ENCODE measurements at places on chromosomes 3 and 15. TPM values are rescaled to one million over a fixed set of nuclear protein-coding genes. Genes with fewer than 3 reads are reported as not detected.

Gene HMCES
- 55.2 TPM for total RNA-seq

Gene C3orf18
- 17.3 TPM for total RNA-seq

Gene NECTIN3
- 8.4 TPM for total RNA-seq

Gene CELF6
- total RNA-seq = 1.8 TPM

Gene SLC24A5
- total RNA-seq = not detected

Gene ISLR
- not detected for total RNA-seq

DNA sequence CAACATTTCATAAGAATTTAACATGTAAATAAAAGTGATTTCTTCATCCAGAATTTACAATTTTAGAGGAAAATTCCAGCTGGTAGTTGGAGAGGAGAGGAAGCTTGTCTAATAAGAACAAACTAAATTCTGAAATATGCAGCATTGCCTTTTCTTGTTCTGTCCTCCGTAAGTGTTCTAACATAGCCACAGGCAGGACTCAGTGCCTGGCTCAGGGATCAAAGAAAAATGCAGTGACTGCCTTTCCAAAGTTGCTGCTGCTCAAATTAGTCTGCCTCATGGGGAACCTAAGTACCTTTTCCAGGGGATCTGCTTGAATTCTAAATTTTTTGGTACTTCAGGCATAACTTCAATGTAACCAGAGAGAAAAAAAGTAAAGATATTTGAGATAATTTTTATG, 713.0 kb upstream of the CADM2 start:
- DNase-seq = no peak

- DNase-seq = no peak
Measured at GRCh38 chr3:182392182-182392937, 400.9 kb upstream of the ATP11B start.

- DNase-seq = no peak
Measured at GRCh38 chr3:170098753-170099152, 61.0 kb downstream of the GPR160 start.

- DNase-seq = no peak
Measured at GRCh38 chr3:58526515-58526957, 10.5 kb downstream of the ACOX2 start.

DNA sequence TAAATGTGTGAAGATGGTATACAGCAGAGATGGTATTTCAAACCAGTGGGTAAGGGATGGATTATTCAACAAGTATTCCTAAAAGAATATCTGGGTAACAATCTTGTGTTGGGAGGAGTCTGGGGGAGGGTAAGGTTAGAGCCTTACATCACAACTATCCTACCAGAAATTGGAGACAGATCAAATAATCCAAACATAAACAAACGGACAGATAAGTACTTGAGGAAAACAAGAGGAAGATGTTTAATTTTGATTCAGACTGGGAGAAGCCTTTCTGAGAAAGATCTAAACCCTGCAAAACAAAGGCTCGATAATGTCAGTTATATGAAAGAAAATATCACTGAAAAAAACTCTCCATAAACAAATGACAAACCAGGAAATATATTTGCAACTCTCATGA, 77.9 kb downstream of the SLC9A9 start:
- no peak for DNase-seq

- DNase-seq = no peak
Measured at GRCh38 chr15:67548862-67549651, 6.6 kb downstream of the MAP2K5 start.

DNA sequence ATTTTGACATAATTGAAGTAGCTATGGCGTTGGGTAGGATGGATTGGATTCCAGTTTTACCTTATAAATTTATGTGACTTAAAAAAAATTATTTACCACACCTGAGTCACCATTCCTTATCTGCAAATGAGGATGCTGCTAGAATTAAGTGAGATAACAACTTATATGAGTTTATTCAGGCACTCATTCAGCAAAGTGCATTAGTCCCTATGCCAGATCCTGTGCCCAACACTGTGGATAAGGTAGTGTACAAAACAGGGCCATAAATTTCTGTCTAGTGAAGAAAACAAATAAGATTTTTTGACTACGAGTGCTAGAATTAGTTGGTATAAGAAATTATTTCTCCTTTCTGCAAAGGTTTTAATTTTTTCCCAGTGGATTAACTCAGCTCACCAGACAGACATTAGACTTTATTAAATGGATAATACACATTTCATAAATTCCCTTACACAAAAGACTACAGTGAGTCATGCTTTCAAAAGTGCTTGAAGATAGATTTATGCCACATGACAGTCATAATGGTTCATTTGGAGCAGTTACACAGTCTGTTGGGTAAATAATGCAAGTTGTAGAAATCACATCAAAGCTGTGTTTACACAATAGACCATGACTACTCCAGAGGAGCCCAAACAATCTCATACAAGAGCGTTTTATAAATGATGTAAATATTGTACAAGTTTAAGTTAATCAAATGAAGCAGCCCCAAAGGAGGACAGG, 129.9 kb upstream of the TGFBR2 start:
- no peak for DNase-seq

GRCh38 chr3:128864351-128864811, 15.0 kb upstream of the ACAD9 start:
- no peak for DNase-seq

DNA sequence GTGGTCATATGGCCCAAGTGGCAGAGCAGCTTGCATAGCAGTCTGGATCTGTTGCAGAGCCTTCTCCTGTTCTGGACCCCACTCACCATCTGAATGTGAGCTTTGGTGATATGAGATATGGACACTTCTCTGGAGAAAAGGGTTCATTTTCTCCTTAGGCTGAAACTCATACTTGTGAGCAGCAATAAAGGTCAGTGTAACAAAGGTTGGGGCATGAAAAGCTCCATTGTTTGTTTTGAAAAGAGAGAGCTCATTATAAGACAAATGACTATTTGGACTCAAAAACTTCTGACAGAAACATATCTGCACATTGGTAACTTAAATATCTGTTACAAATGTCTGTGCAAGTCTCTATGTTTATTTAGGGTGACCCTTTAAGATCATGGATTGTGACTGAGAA, 517.3 kb downstream of the MFSD1 start:
- DNase-seq = no peak

DNA sequence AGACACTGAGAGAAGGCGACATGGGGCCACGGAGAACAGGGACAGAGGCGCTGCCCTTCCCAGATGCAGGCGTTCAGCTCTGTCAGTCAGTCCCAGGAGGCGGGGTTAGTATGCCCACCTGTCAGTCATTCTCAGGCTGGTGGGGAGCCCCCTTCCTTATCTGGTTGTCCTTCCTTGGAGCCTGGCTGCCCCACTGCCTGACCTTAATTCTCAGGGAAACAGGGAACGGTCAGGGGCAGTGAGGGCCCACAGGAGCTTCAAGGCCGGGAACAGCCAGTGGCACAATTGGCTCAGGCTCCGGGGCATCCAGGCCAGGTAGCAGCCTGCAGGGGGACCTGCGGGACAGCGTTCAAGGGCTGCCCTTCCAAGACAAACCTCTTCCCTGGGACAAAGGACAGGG, 133.2 kb downstream of the CHSY1 start:
- DNase-seq = no peak

DNA sequence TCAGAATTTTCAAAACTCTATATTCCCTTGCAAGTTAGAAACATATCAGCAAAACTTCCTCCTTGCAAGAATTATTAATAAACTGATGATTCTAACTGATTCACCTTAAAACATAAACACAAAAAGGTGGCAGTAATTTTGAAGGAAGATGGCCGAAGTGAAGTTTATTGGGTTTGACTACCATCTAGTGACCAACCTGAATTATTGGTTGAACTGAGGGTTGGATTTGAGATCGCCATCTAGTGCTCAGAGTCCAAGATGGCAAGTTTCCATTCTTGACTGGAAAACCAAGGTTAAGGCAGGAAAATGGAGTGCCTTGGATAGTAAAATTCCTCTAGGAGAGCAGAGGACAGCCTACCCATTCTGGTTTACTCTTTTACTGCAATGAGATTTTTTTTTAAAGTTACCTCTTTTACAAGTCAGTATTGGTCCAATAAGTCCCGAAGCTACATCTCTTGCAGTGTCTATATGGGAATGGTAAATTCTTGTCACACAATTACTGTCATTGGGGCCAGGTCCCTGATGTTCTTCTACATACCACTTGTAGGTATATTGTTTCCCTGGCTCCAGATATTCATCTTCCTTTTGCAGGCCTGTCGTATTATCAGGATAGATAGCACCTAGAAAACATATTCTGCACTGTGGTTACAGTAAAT, 51.6 kb upstream of the CP start:
- no peak for DNase-seq

DNA sequence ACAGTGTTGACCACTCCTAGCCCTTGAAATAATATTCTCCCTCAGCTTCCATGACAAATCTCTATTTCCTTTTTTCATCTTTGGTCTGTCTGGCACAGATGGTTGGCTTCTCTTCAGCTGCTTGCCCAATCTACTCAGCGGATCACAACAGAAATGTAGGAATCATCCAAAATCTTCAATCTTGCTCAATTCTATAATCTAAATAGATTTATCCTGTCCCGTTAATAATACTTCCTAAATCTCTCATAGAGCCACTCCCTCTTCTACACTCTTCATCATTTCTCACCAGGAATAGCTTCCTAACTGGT, 3.8 kb downstream of the PEAK1 start:
- DNase-seq = no peak

- no peak for DNase-seq
Measured at GRCh38 chr15:38647683-38648082, 83.1 kb upstream of the RASGRP1 start.

- DNase-seq = no peak
Measured at GRCh38 chr15:41161336-41161735, 45.3 kb upstream of the INO80 start.

GRCh38 chr15:85474700-85475316, 94.4 kb downstream of the AKAP13 start:
- DNase-seq = no peak

DNA sequence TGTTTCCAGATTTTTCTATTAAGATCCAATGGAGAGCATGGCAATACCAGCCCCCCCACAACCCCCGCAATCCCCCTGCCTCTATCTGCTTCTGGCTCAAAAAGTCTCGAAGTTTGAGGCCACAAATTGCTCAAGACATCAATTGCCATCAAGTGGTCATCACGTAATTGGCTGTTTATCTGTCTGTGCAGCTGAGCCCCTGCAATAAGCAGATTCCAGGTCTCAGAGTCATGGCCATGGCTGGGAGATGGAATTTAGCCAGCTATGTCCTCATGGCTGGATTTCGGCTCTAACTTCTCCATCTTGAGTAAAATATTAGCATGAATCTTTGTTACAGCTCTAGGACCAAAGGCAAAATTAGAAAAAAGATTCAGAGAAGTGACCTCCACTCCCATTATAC, 22.7 kb downstream of the SSUH2 start:
- no peak for DNase-seq

Data from T-cell (primary cell).